Heart left ventricle (tissue), 16 donors: ENCODE measurements at places on chromosomes 5 and 9.

DNA sequence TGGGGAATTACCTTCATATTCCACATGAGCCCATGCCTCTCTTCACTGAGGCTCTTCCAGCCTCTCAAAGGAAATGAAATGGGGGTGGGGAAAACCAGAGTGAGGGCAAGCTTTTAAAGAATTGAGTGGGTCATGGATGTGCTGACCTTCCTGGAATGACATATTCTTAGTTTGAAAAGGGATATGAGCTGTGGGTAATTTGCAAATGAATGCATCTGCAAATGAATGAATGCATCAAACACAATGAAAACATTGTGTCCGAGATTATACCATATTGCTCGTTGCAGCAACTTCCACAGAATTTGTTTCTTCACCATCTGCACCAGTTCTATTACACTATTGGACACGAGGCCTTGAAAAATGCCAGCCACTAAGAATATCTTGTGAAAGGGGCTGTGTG lies 198.6 kb upstream of the CDH6 start:
- no peaks in the 10 kb centered on the region for H3K36me3 ChIP-seq
- no peaks in the 10 kb centered on the region for H3K4me1 ChIP-seq
- H3K27ac ChIP-seq: no peak overlapping the region
- no peak overlapping the region for H3K4me3 ChIP-seq

DNA sequence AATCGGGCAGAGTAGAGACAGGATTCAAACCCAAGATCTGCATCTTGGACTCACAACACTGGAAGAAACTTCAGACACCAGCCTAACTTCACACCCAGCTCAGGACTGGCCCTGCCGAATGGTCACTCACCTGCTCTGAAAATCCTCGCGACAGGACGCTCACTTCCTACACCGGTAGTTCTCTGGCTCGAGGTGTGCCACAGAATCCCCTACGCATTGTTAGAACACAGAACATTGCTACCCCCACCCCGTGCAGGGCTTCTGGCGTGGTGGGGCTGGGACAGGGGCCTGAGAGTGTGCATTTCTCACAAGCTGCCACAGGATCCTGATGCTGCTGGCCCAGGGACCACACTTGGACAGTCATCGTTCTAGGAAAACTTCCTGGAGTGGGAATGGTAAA lies 12.1 kb downstream of the KCNMB1 start:
- no peaks in the 10 kb centered on the region for H3K4me1 ChIP-seq
- H3K27me3 ChIP-seq: no peaks in the 10 kb centered on the region
- no peaks in the 10 kb centered on the region for H3K36me3 ChIP-seq
- H3K27ac ChIP-seq: no peak overlapping the region

DNA sequence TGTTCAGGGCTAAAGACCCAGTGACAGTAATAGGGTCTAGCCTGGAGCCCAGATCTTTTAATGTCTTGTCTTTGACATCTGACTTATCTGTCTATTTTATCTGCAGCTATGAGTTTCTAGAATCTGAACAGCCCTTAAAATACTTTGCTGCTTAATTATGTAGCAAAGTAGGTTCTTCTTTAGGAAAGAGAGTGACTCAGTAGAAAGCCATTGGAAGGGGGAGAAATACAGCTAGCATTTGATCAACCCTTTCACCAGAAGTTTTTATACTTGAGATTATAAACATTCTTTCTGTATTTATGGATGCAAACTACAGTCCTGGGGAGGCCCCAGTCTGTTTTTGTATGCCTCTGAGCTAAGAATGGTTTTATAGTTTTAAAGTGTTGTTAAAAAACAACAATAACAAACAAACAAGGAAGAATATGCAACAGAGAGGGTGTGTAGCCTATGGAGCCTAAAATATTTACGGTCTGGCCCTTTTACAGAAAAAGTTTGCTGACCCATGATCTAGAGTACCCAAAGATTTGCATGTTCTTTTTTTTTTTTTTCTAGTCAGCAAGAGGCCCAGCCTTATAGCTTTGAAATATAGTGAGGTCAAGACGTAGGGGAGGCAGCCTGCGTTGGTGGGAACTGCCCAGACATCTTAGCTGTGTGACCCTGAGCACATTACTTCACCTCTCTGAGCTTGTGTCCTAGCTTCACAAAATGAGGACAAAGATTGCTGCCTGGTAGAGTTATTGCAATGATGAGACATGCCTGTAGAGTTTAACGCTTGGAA lies 9.7 kb downstream of the GSN start:
- peaks cover 42% of the 10 kb centered on the region for H3K4me1 ChIP-seq
- H3K27me3 ChIP-seq: no peaks in the 10 kb centered on the region
- peak overlapping the region; percentile 100 for H3K27ac ChIP-seq
- no peak for DNase-seq
- H3K36me3 ChIP-seq: peaks cover 7% of the 10 kb centered on the region

GRCh38 chr5:76114179-76114851 lies 31.1 kb downstream of the SV2C start:
- no peaks in the 10 kb centered on the region for H3K4me1 ChIP-seq
- no peaks in the 10 kb centered on the region for H3K27me3 ChIP-seq
- H3K36me3 ChIP-seq: no peaks in the 10 kb centered on the region

DNA sequence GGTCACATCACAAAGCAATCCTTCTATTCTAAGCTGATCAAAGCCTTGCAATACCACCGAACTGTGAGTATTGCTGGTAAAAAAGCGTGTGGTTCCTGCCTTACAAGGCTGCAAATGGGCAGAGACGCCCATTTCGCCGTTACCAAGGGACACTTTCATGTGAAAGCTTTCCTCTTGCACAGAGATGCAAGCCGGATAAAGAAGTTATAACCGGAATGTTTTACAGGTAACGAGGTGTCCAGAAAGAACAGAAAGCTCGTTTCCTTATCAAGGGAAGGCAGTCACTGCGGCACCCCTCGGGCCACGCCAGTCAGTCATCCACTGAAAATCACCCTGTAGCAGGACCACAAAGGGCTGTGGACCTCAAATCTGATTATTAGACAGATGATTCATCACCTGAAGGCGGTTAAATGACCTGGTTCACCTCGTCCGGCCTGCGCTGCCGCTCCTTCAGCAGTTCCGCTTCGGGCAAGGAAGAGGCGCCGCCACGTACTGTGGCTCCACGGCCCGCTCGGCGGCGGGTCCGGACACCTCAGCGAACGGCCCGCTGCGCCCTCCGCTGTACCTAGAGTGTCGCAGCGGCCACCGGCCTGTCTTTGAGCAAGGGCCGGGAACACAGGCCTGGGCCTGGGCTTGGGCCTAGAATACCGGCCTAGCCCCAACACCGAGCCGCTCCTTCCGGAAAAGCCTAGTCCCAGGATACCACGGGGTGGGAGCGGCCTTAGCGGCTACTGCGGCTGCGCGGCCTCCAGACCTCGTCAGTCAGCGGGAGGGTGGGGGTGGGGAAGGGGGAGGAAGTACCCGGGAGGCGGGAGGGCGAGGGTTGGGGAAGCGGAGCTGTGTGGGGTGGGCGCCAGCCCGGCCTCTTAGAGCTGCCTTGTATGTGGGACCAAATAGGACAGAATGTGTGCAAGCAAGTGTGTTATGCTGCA lies at the start of gene KLHL9:
Gene KLHL9 (minus strand): TSS at position 704 of the 932 bp plus-strand sequence. CDS start 545 bp downstream, at position 159.
- H3K4me3 ChIP-seq: peak within 1 kb of the TSS; percentile 69
- peak; percentile 97 for DNase-seq
- H3K27ac ChIP-seq: peak within 1 kb of the TSS; percentile 91
- peaks cover 50% of the 10 kb centered on the region for H3K4me1 ChIP-seq
- H3K27me3 ChIP-seq: no peaks in the 10 kb centered on the region

DNA sequence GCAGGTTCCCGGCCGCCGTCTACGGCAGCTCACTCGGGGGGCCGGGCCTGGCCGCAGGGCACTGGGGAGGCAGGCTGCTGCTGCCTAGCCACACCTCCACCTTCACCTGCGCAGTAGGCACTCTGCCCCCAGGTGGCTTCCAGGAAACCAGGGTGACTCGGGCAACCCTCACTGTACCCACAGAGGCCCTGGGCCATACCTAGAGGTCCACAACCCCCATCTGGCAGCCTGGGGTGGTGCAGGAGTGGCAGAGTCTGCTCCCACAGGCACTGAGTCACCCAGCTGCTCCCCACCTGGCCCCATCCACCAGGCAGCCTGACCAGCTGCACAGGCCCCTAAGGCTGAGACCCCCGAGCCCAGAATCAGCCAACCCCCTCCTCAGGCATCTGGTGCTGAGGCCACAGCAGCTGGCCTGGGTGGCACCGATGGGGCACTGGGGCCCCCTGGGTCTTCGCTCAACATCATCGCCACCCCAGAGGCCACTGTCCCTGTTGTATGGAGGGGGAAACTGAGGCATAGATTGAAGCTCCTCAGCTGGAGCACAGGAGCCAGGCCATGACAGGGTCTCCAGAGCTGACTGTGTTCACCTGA lies 70.2 kb downstream of the KCNT1 start:
- peaks cover 4% of the 10 kb centered on the region for H3K27me3 ChIP-seq
- DNase-seq: no peak
- H3K36me3 ChIP-seq: no peaks in the 10 kb centered on the region
- H3K4me1 ChIP-seq: no peaks in the 10 kb centered on the region

DNA sequence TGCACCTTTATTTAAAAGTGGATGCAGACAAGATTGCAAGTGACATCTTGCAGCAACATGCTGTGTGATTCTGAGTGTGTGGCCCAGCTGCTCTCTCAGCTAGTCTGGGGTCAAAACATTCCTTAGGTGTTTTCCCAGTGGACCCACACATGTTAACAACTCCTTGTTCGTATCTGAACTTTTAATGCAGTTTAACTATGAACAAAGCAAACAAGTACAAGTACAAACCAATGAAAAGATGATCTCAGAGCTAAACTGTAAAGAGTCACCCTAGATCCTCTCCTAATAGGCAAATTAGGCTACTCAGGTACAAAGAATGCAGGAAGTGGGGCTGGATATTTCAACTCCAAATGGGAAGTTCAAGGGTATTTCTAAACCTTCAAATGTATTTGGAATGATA lies 108.4 kb downstream of the ENTREP1 start:
- no peak overlapping the region for H3K27ac ChIP-seq
- no peak overlapping the region for H3K4me3 ChIP-seq
- no peaks in the 10 kb centered on the region for H3K4me1 ChIP-seq
- H3K36me3 ChIP-seq: no peaks in the 10 kb centered on the region

DNA sequence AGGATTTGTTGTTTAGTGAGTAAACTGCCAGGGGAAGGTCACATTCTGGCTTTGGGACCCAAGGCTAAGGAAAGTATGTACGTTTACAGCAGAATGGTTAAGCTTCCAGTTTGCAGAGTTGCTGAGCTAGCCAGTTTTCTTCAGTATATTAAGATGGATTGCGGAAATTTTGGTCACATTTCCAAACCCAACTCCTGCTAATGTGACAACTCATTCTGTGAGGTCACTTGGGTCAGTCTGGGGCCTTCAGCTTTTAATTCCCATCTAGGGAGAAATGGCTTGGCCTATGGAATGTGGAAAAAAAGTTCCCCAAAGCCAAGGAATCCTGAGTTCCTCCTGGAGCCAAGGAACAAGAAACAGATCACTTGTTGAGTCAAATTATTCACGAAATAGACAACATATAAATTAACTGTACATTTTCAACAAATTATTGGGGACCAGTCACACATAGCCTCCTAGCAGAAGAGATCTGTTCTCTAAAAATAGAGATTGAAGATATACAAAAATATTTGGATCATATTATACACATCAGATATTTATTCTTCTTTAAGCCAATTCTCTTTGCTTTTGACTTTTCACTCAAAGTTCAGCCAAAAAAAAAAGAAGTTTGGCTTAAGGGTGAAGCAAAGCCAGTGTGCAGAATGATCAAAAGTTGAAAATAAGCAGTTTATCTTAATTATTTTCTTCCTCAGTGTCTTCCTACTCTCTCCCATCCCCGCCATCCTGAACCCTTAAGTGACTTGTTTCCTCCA lies 8.8 kb downstream of the KCNV2 start:
- no peaks in the 10 kb centered on the region for H3K36me3 ChIP-seq
- no peak overlapping the region for H3K27ac ChIP-seq
- no peak for DNase-seq
- H3K4me1 ChIP-seq: peaks cover 6% of the 10 kb centered on the region
- H3K4me3 ChIP-seq: no peak overlapping the region
